ENCODE measurements at places on chromosomes 4 and X.
A peak's percentile ranks its signal among the peaks of the same experiment; 100 is the strongest.

DNA sequence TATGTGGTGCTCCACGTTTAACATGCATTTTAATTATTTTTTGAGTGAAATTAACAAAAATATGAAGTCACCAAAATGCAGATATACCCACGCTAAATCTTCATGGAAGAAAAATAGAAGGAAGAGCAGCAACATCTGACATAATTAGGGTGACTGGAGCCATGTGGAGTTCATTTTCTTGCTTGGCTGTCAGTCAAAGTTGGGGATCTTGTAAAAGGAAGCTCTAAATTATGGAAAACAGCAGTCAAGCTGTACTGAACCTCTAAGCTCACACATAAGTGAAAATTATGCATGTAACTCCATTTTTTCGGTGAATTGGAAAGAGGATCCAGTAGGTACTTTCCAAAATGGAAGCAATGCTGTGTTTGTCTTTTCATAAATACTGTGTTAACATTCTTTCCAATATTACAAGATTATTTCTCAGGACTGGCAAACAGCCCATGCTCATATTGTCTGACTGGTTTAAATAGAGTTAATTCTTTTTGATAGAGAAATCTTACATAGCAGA lies 9.7 kb upstream of the PDGFC start:
- DNase-seq, result no peak

- DNase-seq, result no peak
These were observed 275.6 kb downstream of the LDB2 start for GRCh38 chr4:16622826-16623225.

GRCh38 chrX:113929004-113929403 lies 654.9 kb upstream of the HTR2C start:
- no peak for DNase-seq

- DNase-seq, result peak; percentile 76
These were observed 5.9 kb downstream of the ARHGEF38 start for GRCh38 chr4:105558277-105558676.

GRCh38 chr4:47752214-47752613 lies 85.7 kb downstream of the CORIN start:
- DNase-seq, result no peak

GRCh38 chrX:38973322-38973721 lies 172.1 kb downstream of the MID1IP1 start:
- DNase-seq, result no peak

GRCh38 chr4:141721174-141721573 lies 84.8 kb downstream of the IL15 start:
- DNase-seq, result no peak

DNA sequence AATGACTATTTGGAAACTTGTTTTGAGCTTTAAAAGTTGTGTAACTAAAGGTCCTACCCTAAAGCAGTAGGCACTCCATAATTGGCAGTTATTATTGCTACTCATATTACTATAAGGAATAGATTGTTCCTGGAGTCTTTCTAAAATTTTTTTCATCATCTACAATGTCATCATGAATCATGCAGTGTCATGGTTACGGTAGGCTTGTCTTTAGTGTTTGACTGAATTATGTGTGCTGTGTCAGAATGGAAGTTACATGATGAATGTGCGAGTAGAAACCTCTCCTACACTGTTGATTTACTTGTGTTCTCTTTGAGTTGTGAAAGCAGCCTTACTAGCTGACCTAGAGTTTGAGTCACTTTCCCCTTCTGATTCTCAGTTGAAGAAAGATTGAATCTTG lies 1099.9 kb downstream of the RAPGEF2 start:
- DNase-seq, result no peak

DNA sequence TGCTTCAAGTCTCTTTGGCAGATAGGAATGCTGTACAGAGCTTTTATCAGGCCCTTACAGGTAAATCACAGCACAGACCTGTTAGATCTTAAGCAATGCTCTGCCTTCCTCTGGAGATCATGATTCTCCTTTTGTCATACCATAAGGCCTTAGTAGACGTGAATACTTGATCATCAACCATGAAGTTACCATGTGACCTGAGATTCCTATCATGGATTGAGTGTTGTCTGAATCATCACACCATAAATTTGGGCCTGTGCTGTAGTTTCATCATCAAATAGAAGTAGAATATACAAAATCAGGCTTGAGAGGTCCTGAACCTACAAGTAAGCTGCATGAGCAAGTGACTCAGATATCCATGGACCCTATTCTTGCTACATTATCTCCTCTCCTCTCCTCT lies 466.8 kb upstream of the INTU start:
- DNase-seq, result no peak

DNA sequence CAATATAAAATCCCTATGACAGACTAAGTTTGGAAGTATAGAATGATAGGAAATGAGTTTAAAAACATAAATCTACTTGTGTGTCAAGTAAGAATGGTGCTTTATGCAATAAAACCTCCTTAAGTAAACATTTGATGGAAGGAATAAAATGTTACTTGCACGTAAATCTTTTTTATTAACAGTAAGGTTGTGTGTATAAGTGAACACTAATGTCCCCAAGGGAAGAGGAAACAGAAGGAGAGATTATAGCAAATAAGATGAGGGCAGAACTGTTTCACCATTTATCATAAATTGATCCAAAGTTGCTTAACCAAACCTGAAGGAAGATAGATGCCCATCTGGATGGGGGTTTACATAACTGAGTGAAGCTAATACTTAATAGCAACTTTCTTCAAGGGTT lies 86.8 kb downstream of the FRMPD4 start:
- no peak for DNase-seq

- DNase-seq, result no peak
These were observed 549.1 kb downstream of the ANKRD50 start for GRCh38 chr4:124163401-124163800.

DNA sequence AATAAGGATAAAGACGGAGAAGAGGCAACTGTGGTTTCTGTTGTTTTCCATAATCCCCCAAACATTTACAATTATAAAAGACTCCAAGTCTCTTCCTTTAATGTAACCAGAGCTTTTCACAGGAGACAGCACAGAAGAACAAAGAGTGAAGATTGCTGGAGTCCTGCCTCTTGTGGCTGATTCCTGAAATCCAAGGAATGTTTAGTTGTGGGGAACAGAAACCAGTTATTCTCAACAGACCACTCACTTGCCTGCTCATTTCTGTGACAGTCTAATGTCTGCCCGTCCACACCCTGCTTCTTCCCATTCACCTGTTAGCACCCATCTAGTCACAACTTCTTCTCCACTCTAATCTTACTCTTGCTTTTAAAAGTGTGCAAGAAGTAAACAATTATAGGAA lies 12.1 kb downstream of the TEX13B start:
- no peak for DNase-seq
